ENCODE measurements at places on chromosomes 5 and 9.
A peak's percentile ranks its signal among the peaks of the same experiment; 100 is the strongest.

DNA sequence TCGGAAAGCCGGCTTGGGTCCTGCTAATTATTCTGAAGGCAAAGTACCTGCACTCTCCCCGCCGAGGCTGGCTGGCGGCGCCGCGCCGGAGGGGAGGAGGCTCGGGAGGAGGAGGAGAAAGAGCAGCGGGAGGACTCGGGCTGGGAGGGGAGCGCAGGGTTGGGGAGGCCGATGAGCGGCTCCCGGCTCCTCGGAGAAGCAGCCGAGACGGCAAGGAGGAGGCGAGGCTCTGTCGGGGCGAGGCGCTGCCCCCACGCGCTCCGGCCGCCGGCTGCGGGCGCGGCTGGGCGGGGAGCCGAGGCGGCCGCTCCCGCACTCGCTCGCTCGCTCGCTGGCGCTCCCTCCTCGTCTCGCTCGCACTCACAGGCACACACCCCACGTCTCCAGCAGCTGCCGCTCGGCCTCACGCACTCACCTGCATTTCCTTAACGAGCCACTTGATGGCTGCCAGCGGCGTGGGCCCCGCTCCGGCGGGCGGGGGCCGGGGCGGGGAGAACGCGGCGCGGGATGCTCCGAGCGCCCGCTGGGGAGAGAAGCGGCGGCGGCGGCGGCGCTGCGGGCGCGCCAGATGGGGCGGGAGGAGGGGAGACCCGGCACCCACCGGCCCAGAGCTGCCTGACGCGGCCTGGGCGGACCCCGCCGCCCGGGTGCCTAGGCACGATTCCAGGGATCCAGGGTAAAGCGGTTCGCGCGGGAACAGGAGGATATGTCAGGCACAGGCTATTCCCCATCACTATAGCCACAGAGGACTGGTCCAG, at the start of gene PTPRD:
Gene PTPRD (minus strand): TSS at position 362 of the 758 bp plus-strand sequence.
- peak; percentile 89 for DNase-seq

- DNase-seq, result peak; percentile 7
Observed at GRCh38 chr9:1939926-1940368, 75.2 kb upstream of the SMARCA2 start.

DNA sequence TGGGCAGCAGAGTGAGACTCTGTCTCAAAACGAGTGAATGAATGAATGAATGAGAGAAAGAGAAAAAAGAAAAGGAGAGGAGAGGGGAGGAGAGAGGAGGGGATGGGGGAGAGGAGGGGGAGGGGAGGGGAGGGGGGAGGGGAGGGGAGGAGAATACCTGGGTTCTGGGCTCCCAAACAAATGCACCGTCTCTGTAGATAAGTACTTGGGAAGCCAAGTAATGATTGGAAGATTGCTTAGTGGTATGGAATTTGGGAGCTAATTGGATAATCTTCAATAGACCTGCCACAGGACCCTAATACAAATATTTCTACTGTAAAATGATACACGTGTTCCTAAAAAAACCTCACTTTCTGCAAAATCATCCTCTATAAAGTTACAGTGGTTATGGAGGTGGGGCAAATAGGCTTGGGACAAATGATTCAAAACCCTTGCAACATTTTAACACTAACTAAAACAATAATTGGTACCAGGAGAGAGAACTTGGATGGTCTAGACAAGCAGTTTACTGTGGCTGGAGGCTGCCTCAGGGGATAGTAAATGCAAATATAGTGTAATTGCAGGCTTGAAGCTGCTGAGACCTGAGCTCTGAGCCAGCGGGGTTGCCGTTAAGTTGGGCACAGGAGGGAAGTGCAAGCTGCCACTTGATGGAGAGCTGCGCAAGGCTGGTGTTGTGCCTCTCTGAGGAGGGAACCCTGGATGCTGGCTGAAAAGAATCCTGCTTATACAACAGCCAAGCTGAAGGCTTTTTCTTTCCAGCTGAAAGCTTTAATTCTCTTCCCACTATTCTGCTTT, 3.5 kb downstream of the HEMGN start:
- DNase-seq, result no peak

DNA sequence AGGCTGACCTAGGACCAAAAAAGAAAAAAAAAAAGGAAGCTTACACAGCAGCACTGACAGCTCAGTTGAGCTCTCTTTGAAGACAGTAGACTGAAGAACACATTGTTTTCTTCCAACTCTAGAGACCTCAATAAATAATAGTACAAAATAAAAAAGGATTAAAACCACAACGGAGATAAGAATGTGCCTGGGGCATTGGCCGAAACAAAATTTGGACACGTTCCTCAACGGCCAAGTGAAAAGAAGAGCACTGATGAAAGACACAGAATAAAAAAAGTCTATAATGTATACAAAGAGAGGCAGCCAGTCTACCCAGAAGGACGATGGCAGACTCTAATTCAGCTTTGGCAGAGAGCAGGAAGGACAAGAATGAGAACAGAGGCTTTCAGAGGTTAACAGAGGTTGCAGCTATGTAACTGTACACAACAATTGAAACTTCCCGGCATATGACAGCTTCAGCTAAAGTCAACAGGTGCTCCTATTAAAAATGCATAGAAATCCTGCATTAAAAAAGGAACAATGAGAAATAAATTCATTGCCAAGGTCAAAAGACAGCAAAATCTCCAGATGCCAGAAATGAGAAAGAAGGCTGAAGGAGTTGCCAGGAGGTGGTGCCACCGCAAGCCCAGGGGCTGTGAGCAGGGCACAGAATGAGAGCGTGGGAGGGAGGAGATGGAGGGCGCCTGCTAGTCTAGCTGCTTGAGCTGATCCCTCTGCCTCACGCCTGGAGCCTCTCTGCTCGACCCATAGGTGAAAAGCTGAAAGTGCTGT, 113.9 kb downstream of the DCP2 start:
- peak; percentile 1 for DNase-seq

- no peak for DNase-seq
Observed at GRCh38 chr5:179256328-179257175, 88.7 kb downstream of the ADAMTS2 start.

- no peak for DNase-seq
Observed at GRCh38 chr5:39495227-39495626, 70.4 kb upstream of the DAB2 start.

DNA sequence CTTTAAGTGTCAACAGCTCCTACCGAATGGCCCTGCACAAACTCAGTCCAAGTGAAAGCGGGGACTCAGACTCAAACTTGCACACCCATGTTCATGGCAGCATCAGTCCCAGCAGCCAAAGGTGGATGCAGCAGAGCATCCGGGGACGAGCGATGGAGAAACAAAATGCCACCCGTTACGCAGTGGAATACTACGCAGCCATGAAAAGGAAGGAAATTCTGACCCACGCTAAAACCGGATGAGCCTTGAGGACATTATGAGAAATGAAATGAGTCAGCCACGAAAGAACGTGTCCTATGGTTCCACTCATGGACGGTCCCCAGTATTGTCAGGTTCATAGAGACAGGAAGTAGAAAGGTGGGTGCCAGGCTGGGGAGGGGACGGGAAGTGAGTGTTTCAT, 48.6 kb upstream of the NOTCH1 start:
- DNase-seq, result no peak

- no peak for DNase-seq
Observed at GRCh38 chr5:88930335-88930734, 47.4 kb upstream of the MEF2C start.

DNA sequence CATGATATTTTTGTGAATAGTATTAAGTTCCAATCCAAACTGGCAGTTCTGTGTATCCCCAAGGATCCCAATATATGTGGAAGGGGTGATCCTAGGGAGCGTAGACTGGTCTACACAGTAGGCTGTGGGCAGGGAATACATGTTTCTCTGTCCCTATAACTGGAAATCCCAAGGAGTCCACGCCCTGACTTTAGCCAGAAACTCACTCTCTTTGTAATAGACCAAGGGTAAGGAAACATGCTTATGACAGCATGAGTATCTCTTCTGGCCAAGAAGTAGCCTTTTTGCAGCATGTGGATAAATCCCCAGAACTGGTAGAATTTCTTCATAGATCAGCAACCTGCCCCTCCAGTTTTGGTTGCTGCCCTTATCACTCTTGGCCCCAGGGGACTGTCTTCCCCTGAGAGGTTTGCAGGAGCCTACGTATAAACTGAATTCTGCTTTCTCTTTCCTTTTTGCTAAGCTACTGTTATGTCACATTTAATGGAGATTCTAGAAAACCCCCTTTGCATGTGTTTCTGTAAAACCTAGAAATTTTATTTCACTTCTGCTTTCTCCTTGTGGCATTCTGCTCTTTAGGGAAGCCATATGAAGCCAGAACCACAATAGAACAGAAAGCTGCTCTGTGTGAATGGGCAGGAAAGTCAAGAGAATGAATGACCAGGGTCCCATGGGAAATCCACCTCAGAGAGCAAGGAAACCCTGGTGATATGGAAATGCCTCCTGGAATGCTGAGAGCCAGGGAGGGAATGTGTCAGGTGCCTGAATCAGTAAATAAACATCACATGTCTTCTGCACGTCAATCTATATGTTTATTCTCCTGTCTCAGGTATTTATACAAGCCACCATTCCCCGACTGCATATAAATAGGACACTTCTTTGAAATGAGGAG, 3.5 kb downstream of the IFNA2 start:
- DNase-seq, result no peak

DNA sequence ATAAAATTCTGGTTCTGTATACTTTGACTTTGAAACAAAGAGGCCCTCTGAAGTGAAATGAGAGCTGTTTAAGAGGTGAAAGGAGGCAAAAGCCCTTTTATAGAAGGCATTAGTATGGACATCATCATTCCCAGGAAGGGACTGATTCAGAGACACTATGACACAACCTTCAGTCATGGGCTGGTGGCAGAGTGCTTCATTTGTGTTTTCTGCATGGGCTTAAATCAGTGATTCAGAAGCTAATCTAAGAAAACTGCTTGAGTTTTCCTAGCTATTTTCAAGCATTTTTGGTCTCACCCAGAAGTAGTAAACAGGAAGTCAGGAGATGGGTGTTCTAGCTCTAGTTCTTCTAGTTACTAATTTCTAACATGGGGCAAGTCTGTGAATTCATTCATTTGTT, 288.9 kb downstream of the TRPM3 start:
- DNase-seq, result no peak

- no peak for DNase-seq
Observed at GRCh38 chr5:9642621-9643020, 12.5 kb upstream of the TAS2R1 start.

DNA sequence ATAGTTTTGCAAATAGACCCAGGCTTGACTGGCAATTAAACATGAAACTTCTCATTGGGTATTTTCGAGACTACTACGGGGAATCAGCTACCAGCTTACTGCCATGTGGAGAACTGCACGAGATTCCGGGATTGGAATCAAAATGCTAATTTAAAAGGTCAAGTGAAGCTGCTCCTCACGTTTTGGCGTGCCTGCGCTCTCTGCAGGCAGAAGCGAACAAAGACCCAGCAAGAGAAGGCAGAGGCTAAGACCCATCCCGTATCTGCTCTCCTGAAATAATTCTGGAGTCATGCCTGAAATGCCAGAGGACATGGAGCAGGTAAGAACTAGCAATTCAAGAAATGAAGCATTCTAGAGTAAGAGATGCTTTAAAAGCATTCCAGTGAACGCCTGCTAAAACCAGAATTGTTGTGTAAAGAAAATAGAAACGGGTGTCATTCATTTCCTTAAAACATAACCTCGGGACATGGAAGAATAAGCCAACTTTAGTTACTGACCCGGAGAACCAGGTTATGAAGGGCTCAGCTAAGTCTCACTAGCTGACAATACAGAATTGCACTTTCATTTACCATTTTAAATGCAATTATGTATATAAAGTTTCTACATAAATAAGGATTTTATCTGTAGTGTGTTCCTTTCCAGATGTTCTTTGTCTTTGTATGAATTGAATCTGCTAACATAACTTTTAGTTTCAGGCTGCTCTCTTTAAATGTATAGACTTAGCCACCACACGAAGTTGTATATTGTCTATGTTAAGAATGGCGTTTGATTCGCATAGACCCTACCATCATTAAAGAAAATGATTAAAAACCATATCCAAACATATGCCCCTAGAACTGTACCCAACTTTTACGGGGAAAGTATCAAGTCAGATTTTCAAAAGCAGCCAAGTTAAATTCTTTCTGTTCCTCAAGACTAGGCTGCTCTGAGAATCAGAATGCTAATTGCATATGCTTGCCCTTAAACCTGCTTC, 2.0 kb upstream of the MAT2B start:
- DNase-seq, result no peak

- no peak for DNase-seq
Observed at GRCh38 chr5:141779503-141779973, 97.5 kb upstream of the ARAP3 start.

DNA sequence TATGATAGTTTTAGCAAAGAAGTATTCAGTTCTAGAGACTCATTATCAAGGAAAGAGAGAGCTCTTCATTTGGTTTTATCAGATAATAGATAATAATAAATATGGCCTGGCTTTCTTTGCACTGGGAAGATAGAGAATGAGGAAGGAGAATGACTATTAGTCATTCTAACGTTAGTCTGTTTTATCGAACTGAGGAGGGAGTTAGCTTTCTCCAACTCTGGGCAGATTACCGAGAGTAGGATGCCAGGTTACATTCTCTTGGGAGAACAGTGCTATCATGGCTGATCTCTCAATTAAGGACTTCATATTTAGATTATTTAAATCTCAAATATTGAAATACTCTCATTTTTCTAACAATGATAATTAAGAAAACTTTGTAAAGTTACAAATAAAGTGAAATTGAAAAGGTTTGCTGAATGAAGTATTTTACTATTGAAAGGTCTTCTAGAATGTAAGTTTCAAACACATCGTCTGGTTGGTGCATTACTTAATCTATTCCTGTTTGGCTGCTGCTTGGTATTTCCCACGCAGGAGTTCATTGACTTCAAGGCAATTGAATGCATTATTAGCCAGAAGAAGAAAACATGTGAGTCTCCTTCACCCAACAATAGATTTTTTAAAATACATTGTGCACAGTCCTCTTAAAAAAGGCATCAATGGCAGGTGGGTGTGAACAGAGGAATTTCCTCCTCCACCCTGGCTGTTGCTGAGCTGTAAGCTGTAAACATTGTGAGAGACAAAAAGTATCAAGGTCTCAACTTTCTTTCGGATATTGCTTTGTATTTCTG, 140.8 kb downstream of the C9orf152 start:
- DNase-seq, result no peak

- DNase-seq, result peak; percentile 53
Observed at GRCh38 chr9:87662808-87663528, 63.0 kb upstream of the CTSL start.

DNA sequence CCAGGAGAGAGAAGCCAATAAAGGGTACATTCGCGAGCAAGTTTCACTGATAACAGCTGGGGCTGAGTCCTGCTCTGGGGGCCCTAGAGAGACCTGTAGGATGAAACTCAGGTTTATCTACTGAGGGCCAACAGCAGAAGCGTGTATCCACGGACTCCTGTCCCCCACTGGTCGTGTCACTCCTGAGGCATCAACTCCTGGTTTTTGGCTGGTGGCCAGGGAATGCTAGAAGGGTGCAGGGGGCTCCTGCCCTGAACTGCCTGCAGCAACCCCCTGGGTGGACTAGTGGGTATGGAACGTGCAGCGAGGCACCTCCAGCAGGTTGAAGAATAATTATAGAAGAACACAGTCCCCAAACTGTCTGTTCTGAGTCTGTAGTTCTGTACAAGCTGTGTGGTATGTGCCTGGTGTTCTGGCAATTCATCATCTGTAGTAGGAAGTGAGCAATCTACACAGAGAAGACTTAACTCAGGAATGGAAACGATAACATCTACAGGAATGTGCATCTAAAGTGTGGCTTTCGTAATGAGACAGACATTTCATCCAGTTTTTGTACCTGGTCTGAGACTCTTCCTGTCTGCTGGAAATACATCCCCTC, 64.5 kb upstream of the GNA14 start:
- DNase-seq, result no peak

GRCh38 chr9:134390537-134390936, 64.3 kb downstream of the RXRA start:
- DNase-seq, result no peak

- no peak for DNase-seq
Observed at GRCh38 chr9:34322899-34323591, 6.0 kb downstream of the KIF24 start.

GRCh38 chr5:124754206-124754927, 7.9 kb upstream of the ZNF608 start:
- DNase-seq, result peak; percentile 65

All from NCI-H1092 treated with DMSO at 0.1 percent for 48 hours (cell line).